Urinary bladder (tissue), 4 donors: ENCODE measurements at places on chromosomes 7 and 10.

- no peak for DNase-seq
Observed at GRCh38 chr7:100200693-100201092, 19.1 kb upstream of the PVRIG start.

- no peak for DNase-seq
Observed at GRCh38 chr7:38323156-38323555, 49.7 kb upstream of the TARP start.

DNA sequence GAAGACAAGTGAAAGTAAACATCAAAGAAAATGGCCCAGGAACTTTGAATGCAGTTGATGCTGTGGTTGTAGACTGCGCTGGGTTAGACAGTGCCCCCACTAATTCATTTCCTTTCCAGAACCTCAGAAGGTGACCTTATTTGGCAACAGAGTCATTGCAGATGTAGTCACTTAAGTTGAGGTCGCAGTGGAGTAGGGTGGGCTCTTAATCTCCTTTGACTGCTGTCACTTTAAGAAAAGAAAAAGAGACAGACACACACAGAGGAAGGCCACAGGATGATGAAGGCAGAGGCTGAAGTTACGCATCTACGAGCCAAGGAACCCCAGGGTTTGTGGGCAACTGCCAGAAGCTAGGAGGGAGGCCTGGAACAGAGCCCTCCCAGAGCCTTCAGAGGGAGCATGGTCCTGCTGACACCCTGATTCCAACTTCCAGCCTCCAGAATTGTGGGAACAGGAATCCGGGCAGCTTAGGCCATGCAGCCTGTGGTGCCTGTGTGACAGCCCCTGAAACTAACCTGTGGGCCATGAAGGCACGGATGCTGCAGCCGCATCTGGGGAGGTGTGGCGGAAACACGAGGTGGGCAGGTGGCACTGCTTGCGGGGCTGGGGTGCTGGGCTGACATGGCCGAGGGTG is 107.6 kb downstream of the PRKAG2 start:
- DNase-seq: no peak

DNA sequence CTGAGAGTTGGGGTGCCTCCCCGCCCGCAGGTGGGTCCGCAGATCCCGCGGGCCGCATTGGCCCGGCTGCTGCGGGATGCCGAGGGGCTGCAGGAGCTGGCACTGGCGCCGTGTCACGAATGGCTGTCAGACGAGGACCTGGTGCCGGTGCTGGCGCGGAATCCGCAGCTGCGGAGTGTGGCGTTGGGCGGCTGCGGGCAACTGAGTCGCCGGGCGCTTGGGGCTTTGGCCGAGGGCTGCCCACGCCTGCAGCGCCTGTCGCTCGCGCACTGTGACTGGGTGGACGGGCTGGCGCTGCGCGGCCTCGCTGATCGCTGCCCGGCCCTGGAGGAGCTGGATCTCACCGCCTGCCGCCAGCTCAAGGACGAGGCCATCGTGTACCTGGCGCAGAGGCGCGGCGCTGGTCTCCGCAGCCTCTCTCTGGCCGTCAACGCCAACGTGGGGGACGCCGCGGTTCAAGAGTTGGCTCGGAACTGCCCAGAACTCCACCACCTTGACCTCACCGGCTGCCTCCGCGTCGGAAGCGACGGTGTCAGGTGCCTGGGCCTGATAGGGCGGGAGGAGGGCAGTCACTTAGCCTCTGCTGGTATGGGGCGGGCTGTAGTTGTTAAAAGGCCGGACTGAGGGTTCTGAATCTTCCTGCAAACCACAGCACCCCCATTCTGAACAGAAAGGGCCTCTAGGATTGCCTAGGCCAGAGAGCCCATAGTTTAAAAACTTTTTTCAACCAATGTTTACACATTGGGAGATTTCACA is 1.3 kb downstream of the FBXL15 start:
- no peak for DNase-seq

- DNase-seq: no peak
Observed at GRCh38 chr7:115240242-115240641, 318.3 kb downstream of the MDFIC start.
